Activated CD4-positive, alpha-beta T cell treated with anti-CD3 and anti-CD28 coated beads, Interleukin-2, Interleukin-6, amounts not matched to agents 100 ng/mL and 50 ng/mL, durations not matched to agents 16 hours and 8 hours (primary cell): ENCODE measurements at places on chromosomes 5 and 9.

GRCh38 chr5:178994580-178995340 is at the start of gene GRM6:
GRM6 (minus strand) TSS chr5:178995320; CDS start chr5:178994944, 376 bp downstream.
- no peak for DNase-seq

DNA sequence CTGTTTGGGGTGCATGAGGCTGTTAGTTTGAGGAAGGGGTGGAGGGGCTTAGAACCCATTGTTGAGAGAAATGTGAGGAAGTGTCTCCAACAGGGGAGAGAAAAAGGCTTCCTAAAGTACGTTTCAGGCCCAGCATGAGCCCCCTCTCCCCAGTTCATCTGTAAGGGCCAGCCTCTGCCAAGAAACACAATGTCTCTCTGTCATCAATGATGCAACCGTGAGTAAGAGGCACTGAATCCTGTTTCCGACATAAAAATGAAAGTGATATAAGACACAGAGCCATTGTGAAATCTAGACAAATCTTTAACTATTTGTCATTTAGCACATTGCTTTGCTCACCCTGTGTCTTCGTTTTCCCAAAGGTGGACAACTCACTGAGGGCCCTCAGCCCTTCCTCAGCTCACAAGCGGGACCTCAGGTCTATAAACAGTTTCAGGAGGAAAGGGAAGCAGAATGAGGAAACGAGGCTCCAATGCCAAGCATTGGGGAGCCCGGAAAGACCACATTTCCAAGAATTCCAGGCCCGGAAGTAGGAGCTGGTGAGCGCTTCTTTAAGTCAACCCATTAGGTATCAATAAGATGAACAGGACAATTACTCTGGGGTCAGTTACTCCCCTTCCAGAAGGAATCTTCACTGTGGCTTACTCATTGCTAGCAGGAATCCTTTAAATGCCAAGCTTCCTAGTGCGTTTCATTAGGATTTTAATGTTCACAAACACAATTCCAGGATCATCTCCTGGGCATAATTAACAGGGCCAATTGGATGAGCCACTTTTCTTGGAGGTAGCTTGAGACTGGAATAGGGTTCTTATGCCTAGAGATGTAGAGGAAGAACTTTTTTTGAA is 59.0 kb upstream of the KLF4 start:
- DNase-seq, result peak; percentile 14

DNA sequence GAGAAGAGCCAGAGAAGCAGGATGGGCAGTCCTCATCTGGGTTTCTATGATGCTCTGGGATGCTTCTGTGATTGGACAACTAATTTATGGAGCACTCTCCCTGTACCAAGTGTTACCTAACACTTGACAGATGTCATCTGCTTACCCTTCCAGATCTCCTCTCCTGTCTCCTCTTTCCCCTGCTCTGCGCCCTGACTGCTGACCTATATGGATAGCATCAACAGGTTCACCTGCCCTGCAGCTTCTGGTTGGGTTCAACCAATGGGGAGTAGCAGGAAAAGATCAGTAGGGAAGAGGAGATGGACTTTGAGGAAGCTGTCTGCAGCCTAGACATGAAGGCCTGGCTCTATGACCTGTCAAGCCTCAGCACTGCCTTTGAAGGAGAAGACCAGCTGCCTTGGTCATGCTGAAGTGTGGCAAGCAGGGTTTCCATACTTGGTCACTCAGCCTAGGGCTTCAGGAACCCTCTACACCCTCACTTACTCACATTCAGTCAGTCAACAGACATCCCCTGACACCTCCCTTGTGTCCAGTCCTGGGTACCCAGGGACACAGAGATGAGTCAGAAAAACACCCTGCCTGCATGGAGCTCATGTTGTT is 11.3 kb upstream of the P4HA2 start:
- DNase-seq, result no peak

GRCh38 chr5:53219610-53220009 is 110.1 kb upstream of the MOCS2 start:
- DNase-seq, result no peak

DNA sequence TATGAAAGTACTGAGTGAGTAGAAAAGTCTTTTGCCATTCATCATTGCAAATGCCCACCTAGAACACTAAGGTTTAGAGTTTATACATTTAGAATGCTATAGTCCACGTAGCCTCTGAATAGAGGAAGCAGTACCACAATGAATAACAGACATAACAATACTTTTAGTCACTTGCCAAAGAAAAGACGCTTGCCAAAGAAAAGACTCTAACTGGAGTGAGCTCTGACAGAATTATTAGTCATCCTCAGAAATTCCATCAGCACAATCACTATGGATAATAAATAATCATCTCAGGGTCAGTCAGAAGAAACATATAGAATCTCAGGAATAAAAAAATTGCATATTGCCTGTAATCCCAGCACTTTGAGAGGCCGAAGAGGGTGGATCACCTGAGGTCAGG is 168.5 kb upstream of the TARS1 start:
- no peak for DNase-seq

GRCh38 chr9:111799915-111800526 is 5.3 kb upstream of the SHOC1 start:
- DNase-seq, result no peak

- no peak for DNase-seq
Measured at GRCh38 chr5:103402851-103403250, 144.3 kb downstream of the MACIR start.

GRCh38 chr9:137828527-137829259 is 48.9 kb upstream of the CACNA1B start:
- DNase-seq, result no peak

DNA sequence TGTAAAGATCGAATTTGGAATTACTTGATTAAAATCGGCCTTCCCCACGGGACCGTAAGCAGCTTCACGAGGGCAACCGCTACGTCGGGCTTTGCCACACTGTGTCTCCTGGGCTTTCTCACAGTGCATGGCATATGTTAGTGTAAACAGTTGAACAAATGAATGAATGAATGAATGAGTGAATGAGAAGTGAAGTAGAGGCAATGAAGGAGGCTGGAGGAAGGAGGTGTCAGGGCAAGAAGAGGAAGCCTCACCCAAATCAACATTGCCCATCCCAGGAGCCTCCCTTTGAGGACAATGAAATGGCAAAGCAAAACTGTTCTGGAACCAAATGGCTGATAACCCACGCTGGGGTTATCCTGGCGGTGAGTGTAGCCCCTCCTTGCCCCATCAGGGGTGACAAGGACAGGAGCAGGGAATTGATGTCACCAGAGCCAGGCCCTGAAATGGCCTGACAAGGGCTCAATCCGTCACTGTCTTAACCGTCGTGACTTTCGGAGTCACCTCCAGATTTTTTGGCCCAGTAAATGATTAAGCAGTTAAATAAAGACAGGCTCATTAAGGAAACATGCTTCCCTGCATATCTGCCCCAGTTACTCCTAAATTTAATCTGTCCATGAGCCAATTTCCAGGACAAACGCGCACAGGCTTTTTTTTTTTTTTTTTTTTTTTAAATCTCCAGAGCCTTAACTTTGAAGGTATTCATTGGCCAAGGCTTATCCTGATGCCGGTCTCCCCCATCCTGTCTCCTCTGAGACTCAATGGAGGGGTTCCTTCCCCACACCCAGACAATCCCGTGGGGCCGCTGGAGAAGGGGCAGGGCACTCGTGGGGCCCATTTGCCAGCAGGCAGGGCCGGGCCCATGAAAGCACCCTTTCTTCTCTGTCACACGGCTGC is 88.4 kb upstream of the BOD1 start:
- no peak for DNase-seq

GRCh38 chr9:3436629-3437420 is 89.0 kb downstream of the RFX3 start:
- DNase-seq, result no peak

GRCh38 chr5:158640593-158640980 is 459.1 kb downstream of the EBF1 start:
- no peak for DNase-seq

- no peak for DNase-seq
Measured at GRCh38 chr5:125317536-125317995, 571.1 kb upstream of the ZNF608 start.

- peak; percentile 59 for DNase-seq
Measured at GRCh38 chr5:109688630-109688969, 1.1 kb upstream of the MAN2A1 start.

DNA sequence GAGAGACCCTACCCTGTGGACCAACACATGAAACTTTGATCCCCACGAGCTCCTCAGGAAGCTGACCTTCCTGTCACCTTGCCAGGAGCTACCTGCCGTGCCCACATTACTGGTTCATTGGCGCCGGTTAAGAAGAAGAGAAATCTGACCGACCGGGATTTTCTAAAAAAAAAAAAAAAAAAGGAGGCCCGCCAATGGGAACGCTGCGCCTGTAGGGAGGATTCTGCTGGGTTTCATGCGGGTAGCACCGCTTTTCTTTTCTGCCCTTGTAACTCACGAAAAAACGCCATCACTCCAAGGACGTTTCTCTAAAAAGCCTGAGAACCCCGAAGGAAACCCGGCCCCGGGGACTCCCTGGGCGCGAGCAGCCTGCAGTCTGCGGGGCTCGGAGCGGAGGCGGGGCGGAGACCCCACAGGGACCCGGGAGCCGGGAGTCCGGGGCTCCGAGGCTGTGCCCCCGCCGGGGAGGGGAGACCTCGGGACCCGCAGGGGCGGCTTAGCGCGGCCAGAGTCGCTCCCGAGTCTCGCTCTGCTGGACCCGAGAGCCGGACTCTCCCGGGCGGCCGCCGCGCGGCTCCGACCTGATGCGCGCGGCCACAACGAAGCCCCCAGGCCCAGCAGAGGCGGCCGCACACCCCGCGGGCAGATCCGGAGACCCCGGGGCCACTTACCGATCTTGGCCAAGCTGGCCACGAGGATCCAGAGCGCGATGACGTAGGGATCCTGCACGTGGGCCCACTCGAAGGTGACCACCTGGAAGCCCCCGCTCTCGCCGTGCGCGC is 617 bp downstream of the SLC9A3 start:
- DNase-seq, result no peak

DNA sequence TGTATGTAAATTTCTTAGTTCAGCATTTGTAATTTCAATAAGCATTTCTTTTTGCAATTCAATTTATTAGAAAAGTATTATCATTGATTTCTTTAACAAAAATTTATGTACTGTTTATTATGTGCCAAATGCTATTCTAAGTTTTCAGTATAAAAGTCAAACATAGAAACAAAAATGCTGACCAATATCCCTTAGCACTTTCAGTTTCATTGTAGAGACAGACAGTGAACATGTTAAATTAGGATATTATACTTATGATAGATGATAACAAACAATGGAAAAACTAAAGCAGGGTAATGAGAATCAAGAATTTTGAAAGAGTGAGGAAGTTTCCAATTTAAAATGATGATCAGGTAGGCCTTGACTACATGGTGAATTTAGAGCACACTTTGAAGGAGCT is 1106.0 kb downstream of the TAF11L14 start:
- no peak for DNase-seq

DNA sequence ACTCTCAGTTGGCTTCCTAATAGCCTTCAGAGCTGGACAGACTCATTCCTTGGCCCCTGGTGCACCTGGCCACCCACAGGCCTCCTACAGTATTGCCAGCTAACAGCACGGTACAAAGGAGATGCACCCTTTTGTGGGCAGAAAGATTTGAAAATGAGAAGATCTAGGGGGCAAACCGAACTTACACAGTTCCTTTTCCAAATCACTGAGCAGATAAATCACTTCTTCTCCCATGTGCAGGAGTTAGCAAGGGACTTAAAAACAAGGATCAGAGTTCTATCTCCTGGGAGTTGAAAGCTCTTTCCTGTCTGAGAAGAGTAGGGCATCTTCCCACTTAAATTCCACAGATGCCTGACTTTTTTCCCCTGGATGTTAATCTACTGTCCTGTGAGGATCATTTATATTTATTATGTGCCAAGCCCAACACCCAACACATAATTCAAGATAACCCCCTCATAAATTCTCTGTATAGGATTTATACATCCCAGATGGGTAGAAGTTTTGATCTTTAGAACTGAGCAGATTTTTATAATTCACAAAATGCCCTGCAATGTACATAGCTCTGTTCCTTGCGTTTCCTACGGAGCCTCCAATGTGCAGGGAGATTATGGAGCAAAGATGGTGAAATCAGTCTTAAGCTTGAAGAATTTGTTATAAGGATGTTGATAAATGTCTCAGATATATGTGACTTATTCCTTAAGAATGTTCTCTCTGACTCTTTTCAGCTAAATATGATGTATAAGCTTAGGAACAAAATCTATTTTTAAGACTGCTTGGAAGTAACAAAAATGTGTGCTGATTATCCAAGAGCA is 207.2 kb upstream of the DAPK1 start:
- no peak for DNase-seq

- no peak for DNase-seq
Measured at GRCh38 chr9:109013679-109014607, 644 bp upstream of the CTNNAL1 start.

GRCh38 chr9:70043689-70044489 is at the start of gene MAMDC2:
MAMDC2 (plus strand) TSS chr9:70043848; CDS start chr9:70044198, 350 bp downstream.
- DNase-seq, result no peak

GRCh38 chr5:43658509-43658908 is 55.5 kb downstream of the NNT start:
- DNase-seq, result no peak

DNA sequence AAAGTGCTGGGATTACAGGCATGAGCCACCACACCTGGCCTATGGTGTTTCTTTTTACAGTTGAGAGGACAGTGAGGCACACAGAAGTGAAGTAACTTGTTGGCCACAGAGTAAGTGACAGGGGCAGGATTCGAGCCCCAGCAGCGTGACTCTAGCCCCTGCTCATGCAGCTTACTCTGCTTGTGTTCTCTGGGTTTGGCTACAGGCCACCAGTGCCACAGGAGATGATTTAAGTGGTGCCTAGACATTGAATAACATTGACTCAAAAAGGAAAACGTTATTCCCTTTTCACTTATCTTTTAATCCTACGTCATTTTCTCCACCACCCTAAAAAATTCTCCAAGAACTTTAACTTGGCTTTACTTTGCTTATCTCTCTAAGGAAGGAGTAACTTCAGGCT is 61.4 kb downstream of the SNX24 start:
- no peak for DNase-seq

DNA sequence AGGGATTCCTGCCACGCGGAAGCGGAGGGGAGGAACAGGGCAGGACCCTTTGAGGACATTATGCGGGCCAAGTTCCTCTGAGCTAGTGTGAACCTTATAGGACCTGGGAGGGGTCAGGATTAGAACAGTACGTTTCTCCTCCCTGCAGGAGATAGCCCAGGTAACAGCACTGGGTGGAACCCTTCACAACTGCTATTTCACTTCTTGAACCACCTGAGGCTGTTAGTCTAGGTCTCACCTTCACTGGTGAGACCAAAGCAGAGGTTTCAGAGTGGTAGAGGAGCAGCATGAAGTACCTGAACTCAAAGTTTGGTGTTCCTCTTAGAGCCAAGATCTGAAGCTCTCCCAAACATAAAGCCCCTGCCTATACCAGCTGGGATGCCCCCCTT is 832 bp downstream of the EIF4EBP3 start:
- no peak for DNase-seq

DNA sequence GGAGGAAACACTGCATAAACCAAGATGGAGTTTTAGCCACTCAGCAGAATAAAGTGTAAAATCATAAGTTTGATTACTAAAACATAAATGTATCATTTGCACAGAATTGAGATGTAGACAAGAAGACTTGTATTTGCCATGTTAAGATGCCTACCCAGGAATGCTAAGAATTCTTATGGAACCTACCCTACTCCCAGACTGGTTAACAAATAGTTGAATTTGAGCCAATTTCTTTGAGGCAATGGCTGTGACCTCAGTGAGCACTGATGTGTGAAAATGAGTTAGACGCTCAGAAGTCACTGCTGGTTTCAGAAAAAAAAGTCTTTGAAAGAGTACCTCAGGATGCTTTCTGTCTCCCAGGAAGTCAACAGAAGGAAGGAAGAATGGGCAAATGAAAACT is 95.6 kb downstream of the ESM1 start:
- DNase-seq, result no peak

- peak; percentile 79 for DNase-seq
Measured at GRCh38 chr5:72234265-72234700, 85.8 kb downstream of the MRPS27 start.

GRCh38 chr5:2890011-2890410 is 138.5 kb upstream of the IRX2 start:
- DNase-seq, result no peak
